ENCODE measurements at places on chromosomes 7 and 10. TPM values are rescaled to one million over a fixed set of nuclear protein-coding genes. Genes with fewer than 3 reads are reported as not detected.

GRCh38 chr7:68671046-68671445 is 927.2 kb upstream of the AUTS2 start:
- DNase-seq, result no peak

GRCh38 chr10:95456516-95456915 is 104.7 kb downstream of the SORBS1 start:
- DNase-seq, result no peak

ST8SIA6 gene
- total RNA-seq, result 0.87 TPM

SIRT1 gene
- total RNA-seq, result 6.3 TPM

DNA sequence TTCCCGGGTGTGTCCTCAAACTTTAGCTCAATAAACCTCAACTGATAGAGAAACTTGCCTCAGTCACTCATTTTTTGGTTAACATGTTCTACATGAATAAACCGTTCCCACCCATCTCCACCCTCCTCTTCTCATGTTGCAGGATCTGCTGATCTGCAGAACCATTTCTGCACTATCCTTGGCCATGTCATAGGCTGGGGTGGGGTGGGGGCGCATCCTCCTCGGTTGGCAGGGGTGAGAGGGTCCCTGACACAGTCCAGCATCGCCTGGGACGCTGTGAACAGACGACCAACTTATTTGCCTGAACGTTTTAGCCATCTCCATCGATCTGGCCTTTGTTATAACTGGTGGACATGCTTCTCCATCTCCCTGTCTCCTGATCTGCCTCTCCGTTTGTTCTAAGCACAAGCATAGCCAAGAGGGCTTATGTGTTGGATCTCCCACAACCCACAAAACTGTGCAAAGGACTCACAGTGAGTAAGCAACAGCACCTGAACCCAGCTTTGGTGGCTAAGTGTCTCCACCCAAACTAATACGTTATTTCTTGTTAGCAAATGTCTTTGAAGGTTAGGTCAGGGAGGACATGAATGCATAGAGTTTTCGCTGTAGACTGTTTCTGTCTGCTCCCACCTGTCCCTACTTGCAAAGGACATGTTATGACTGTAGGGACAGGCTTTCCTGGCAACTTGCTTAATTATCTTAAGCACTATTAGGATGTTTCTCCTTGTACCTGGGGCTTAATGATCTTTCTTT is 51.7 kb downstream of the PRKCQ start:
- no peak for DNase-seq

SFRP4 gene
- not detected for total RNA-seq

DNA sequence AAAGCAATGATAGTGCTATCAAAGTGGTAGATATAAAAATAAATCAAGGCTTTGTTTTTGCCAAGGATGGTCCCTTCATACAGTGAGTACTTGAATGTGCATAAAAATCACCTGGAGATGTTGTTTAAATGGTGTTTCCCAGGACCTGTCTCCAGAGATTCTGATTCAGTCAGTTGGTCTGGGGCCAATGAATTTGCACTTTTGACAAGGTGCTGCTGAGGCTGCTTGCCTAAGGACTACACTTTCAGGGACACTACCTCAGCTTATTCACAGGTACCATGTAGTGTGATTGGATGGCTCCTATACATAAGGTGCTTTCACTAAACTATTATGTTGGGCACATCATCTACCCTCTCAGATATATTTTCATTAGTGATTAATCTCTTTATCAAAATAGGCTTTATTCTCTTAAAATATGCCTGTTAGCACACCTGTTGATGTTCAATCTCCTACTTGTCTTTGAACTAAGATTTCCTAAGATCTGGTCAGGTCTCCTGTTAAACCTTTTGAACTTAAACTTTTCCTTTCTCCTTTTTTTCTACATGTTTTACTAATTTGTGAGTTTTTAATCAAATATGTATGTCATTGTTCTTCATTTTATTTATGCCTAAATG is 24.3 kb downstream of the CAPZA2 start:
- DNase-seq, result no peak

EN2 gene
- total RNA-seq, result not detected

DRGX gene
- total RNA-seq, result not detected

- DNase-seq, result no peak
These were observed 900.8 kb downstream of the XPNPEP1 start for GRCh38 chr10:109022417-109023049.

GRCh38 chr7:38630720-38631673 is at the start of gene AMPH:
Gene AMPH (minus strand): TSS chr7:38631373. CDS start chr7:38631351, 22 bp downstream.
- peak; percentile 3 for DNase-seq

VIPR2 gene
- not detected for total RNA-seq

BMPER gene
- total RNA-seq, result 0.44 TPM

RAMP3 gene
- total RNA-seq, result 51.2 TPM

HGF gene
- total RNA-seq, result 0.20 TPM

PTER gene
- 3.2 TPM for total RNA-seq

- no peak for DNase-seq
These were observed 11.7 kb downstream of the ADIRF start for GRCh38 chr10:86979977-86980448.

STAM gene
- total RNA-seq, result 7.6 TPM

DNA sequence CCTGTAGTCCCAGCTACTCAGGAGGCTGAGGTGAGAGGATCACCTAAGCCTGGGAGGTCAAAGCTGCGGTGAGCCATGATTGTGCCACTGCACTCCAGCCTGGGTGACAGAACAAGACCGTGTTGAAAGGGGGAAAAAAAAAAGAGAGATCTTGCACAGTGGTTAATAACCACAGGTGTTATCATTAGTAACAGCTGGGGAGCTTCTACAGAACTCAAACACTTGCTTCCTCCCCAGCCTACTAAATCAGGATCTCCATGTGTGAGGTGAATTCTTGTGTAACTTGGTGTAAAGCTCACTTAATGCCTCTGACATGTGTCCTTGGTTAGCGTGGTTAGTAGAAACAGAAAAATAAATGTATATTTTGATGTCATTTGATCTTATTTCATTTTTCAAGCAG is 43.9 kb upstream of the BMS1 start:
- DNase-seq, result no peak

DNA sequence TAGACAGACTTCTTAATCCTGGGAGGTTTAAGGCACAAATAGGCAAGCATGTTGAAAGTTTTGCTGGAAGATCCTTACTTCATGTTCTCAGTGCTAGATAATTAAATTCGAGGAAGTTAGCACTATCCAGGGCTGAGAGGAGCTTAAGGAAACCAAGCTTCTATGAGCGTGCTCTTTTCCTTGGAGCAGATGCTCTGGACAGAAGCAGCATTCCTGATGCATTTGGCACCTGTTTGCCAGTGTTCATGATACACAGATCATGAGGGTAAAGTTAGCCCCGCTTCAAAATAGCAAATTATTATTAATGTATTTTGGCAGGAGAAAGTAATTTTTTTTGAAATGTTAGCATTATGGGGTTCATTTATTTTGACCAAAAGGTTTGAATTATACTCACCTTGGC is 9.4 kb downstream of the HDAC9 start:
- DNase-seq, result no peak

DNA sequence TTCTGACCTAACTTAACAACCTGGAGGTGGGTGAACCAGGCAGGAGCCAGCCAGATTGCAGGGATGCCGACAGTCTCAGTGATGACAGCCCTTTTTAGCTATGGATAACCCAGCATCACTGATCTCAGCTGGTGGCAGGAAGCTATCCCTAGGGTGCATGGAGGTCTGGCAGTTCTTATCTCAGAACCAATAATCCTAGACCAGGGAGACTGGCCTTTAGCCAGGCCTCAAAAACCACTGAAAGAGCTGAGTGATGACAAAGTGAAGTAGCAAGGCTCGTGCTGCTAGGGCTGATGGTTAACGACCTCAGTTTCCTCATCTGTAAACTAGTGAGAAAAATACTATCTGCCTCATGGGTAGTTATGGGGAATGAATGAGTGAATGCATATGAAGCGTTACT is 112.5 kb downstream of the RALA start:
- DNase-seq, result no peak

GRCh38 chr7:3955026-3955425 is 654.0 kb downstream of the SDK1 start:
- DNase-seq, result no peak

GRCh38 chr7:99021941-99022560 is 121.9 kb downstream of the SMURF1 start:
- no peak for DNase-seq

Data from lung microvascular endothelial cell (primary cell).